ENCODE measurements at places on chromosomes 7 and 10.

DNA sequence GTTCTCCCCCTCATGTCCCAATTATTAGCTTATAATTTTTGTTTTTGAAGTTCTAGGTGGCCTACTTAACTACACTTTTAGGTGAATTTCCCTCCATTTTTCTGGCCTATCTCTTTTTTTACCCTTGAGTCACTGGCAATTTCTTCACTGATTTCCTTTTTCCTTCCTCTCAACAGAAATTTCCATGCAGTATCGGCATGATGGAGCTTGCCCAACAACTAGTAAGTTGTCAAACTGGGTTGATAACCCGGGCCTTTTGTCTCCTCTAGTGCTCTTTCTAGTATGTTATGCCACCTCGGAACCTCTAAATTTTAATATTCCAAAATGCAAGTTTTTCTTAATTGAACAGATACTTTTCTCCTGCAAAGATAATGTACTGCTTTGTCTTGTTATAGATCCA, 147.1 kb downstream of the MLLT10 start:
- no peaks in the 10 kb centered on the region for H3K27me3 ChIP-seq
- H3K36me3 ChIP-seq, result no peaks in the 10 kb centered on the region
- no peak overlapping the region for H3K27ac ChIP-seq

GRCh38 chr10:113825791-113826190, 28.1 kb downstream of the DCLRE1A start:
- no peak for DNase-seq
- H3K36me3 ChIP-seq, result no peaks in the 10 kb centered on the region
- no peak overlapping the region for H3K4me3 ChIP-seq
- no peaks in the 10 kb centered on the region for H3K4me1 ChIP-seq
- H3K27me3 ChIP-seq, result peaks cover 3% of the 10 kb centered on the region

DNA sequence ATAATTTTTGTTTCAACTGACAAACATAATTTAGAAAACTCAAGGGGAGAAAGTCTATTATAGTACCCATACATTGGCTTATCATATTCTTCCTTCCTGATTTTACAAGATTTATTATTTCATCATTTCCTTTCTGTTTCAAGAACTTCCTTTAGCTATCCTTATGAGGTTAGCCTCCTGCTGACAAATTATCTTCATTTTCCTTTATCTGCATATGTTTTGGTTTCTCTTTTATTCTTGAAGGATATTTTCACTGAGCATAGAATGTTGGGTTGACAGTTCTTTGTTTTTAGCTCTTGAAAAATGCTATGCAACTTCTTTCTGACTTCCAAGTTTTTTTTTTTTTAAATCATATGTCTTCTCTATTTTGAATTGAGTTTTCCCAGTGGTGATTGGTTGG, 21.3 kb upstream of the TCERG1L start:
- no peak overlapping the region for H3K4me3 ChIP-seq
- no peaks in the 10 kb centered on the region for H3K27me3 ChIP-seq
- H3K36me3 ChIP-seq, result no peaks in the 10 kb centered on the region
- no peaks in the 10 kb centered on the region for H3K4me1 ChIP-seq
- H3K27ac ChIP-seq, result no peak overlapping the region
- DNase-seq, result no peak

GRCh38 chr10:71860243-71861029, 9.4 kb upstream of the PSAP start:
- peak overlapping the region; percentile 98 for H3K27ac ChIP-seq
- no peaks in the 10 kb centered on the region for H3K27me3 ChIP-seq
- DNase-seq, result peak; percentile 100
- no peak overlapping the region for H3K4me3 ChIP-seq

GRCh38 chr10:58570307-58570723, 57.6 kb downstream of the BICC1 start:
- no peak overlapping the region for H3K27ac ChIP-seq
- no peak overlapping the region for H3K4me3 ChIP-seq
- no peak for DNase-seq

GRCh38 chr7:38068461-38068860, 109.6 kb upstream of the STARD3NL start:
- H3K27me3 ChIP-seq, result no peaks in the 10 kb centered on the region
- H3K36me3 ChIP-seq, result no peaks in the 10 kb centered on the region
- no peak for DNase-seq
- H3K4me1 ChIP-seq, result no peaks in the 10 kb centered on the region

DNA sequence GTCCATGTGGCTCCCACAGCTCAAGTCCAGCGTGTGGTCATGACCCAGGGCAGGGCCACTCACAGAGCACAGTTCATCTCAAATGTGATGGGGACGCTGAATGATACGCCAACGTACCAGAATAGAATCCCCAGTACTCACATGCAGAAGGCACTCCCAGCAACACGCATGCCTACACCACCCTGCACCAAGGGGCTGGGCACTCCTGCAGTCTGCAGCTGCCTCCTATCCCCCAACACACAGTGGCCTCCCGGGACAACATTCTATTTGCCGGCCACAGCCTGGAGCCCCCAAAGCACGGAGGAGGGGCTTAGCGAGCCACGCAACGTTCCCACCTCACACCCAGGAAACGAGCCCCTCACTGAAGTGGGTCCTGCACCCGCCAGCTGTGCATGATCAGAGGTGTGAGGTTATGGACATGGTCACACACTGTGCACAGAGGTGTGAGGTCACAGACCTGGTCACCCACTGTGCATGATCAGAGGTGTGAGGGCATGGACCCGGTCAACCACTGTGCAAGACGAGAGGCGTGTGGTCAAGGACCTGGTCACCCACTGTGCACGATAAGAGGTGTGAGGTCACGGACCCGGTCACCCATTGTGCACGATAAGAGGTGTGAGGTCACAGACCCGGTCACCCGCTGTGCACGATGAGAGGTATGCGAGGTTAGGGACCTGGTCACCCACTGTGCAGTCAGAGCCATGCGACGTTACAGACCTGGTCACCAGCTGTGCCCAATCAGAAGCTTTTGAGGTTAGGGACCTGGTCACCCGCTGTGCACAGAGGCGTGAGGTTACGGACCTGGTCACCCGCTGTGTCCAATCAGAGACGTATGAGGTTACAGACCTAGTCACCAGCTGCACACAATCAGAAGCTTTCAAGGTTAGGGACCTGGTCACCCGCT, 182.8 kb downstream of the DIP2C start:
- peaks cover 11% of the 10 kb centered on the region for H3K4me1 ChIP-seq
- DNase-seq, result no peak
- H3K36me3 ChIP-seq, result peaks cover 27% of the 10 kb centered on the region
- H3K27me3 ChIP-seq, result no peaks in the 10 kb centered on the region
- H3K27ac ChIP-seq, result no peak overlapping the region

GRCh38 chr7:39987641-39988347, 37.7 kb downstream of the CDK13 start:
- no peak overlapping the region for H3K4me3 ChIP-seq
- no peaks in the 10 kb centered on the region for H3K27me3 ChIP-seq
- peaks cover 5% of the 10 kb centered on the region for H3K4me1 ChIP-seq
- DNase-seq, result no peak

GRCh38 chr7:8197994-8198698, 63.8 kb downstream of the ICA1 start:
- no peaks in the 10 kb centered on the region for H3K27me3 ChIP-seq
- no peak overlapping the region for H3K27ac ChIP-seq
- no peak for DNase-seq

- peak; percentile 71 for DNase-seq
- H3K4me3 ChIP-seq, result no peak overlapping the region
- no peak overlapping the region for H3K27ac ChIP-seq
These were observed 126.7 kb upstream of the PRSS58 start for GRCh38 chr7:142384493-142384922.

- peaks cover 14% of the 10 kb centered on the region for H3K4me1 ChIP-seq
- H3K27ac ChIP-seq, result no peak overlapping the region
- peak; percentile 62 for DNase-seq
- no peaks in the 10 kb centered on the region for H3K36me3 ChIP-seq
- H3K27me3 ChIP-seq, result peaks cover 49% of the 10 kb centered on the region
These were observed 9.4 kb downstream of the NXPH1 start for GRCh38 chr7:8442814-8443304.

GRCh38 chr7:44077061-44077460, 5.3 kb downstream of the POLM start:
- no peak overlapping the region for H3K27ac ChIP-seq
- H3K27me3 ChIP-seq, result no peaks in the 10 kb centered on the region
- no peak overlapping the region for H3K4me3 ChIP-seq
- peaks cover 82% of the 10 kb centered on the region for H3K36me3 ChIP-seq
- DNase-seq, result no peak

- H3K27me3 ChIP-seq, result no peaks in the 10 kb centered on the region
- DNase-seq, result peak; percentile 21
- peaks cover 65% of the 10 kb centered on the region for H3K36me3 ChIP-seq
- H3K4me1 ChIP-seq, result no peaks in the 10 kb centered on the region
- H3K4me3 ChIP-seq, result no peak overlapping the region
- no peak overlapping the region for H3K27ac ChIP-seq
These were observed 18.7 kb downstream of the TACR2 start for GRCh38 chr10:69397972-69398371.

DNA sequence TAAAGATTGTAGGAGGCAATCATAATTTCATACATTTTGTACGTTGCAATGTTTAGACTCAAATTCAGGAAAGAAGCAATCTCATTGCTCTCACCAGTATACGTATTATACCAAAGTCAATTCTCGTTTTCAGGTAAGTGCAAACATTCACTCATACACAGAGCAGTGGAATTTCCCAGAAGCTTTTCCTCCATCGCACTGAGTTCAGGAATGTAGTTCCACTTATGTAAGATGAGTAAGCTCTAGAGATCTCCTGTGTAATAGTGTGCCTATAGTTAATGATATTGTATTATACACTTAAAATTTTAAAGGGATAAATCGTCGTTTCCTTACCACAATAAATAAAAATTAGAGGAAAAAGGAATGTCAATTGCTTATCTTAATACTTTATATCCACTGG, 470.8 kb upstream of the KCND2 start:
- H3K4me3 ChIP-seq, result no peak overlapping the region
- no peaks in the 10 kb centered on the region for H3K4me1 ChIP-seq
- no peaks in the 10 kb centered on the region for H3K27me3 ChIP-seq
- no peaks in the 10 kb centered on the region for H3K36me3 ChIP-seq
- DNase-seq, result peak; percentile 44

- no peaks in the 10 kb centered on the region for H3K4me1 ChIP-seq
- no peak for DNase-seq
- H3K4me3 ChIP-seq, result no peak overlapping the region
These were observed 41.6 kb downstream of the PROSER2 start for GRCh38 chr10:11864727-11865126.

DNA sequence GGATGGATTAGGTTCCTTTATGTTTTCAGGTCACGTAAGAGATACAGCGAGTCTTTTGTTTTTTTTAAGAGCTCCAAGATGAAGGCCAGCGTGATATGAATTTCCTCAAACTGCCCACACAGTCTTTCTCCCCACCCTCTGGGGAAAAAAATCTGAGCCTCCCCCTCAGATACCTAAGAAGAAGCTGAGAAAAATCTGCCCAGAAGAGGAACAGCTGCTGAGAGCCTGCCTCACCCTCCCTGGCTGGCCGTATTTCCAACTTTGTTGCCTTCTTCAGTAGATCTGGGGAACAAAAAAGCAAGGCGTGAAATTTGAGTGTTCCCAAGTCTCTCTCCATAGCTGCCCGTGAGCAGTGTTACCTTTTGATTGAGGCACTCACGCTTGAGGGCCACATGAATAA, 208.1 kb downstream of the KIAA1217 start:
- no peak overlapping the region for H3K27ac ChIP-seq
- H3K36me3 ChIP-seq, result no peaks in the 10 kb centered on the region
- DNase-seq, result no peak
- H3K4me3 ChIP-seq, result no peak overlapping the region
- peaks cover 3% of the 10 kb centered on the region for H3K27me3 ChIP-seq
- H3K4me1 ChIP-seq, result peaks cover 2% of the 10 kb centered on the region

GRCh38 chr7:7190142-7190541, 7.8 kb downstream of the C1GALT1 start:
- no peaks in the 10 kb centered on the region for H3K27me3 ChIP-seq
- no peaks in the 10 kb centered on the region for H3K4me1 ChIP-seq
- H3K36me3 ChIP-seq, result no peaks in the 10 kb centered on the region
- peak; percentile 78 for DNase-seq
- H3K4me3 ChIP-seq, result no peak overlapping the region

GRCh38 chr10:77563638-77564270, 73.9 kb downstream of the KCNMA1 start:
- DNase-seq, result no peak
- H3K4me1 ChIP-seq, result peaks cover 30% of the 10 kb centered on the region
- no peaks in the 10 kb centered on the region for H3K36me3 ChIP-seq
- H3K27me3 ChIP-seq, result no peaks in the 10 kb centered on the region
- H3K4me3 ChIP-seq, result no peak overlapping the region

DNA sequence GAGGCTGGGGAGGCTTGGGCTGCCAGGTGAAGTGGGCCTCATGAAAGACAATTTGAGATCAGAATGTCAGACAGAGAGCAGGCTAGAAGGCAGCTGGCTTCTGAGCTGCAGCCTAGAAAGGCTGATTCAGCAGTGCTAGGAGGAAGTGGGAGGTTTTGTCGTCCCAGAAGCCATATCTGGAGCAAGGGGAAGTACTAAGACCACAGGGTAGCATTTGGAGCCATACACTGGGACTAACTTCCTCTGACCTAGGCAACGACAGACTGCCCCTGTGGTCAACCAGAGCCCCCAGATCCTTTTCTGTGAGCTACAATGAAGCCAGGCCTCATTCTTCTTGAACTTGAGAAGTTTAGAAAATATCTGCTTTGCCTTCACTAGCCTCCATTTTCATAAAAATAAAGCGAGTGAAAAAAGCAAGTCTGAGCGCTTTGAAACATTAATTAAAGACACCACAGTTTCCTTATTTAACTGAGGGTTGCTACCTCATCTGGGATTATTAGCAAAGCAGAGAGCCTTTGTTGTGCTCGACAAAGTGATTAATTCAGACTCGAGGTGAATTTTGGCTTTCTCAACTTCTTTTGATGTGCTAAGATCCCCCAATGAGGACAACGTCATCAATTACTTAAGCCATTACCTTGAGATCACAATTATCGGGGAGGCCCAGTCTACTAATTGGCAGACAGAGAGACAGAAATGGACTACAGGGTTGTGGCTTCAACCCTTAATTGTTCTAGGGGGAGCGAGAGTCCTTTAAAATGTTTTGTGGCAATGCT, 26.6 kb downstream of the TBXAS1 start:
- H3K36me3 ChIP-seq, result no peaks in the 10 kb centered on the region
- no peak for DNase-seq
- H3K4me3 ChIP-seq, result no peak overlapping the region
- no peak overlapping the region for H3K27ac ChIP-seq
- no peaks in the 10 kb centered on the region for H3K27me3 ChIP-seq

DNA sequence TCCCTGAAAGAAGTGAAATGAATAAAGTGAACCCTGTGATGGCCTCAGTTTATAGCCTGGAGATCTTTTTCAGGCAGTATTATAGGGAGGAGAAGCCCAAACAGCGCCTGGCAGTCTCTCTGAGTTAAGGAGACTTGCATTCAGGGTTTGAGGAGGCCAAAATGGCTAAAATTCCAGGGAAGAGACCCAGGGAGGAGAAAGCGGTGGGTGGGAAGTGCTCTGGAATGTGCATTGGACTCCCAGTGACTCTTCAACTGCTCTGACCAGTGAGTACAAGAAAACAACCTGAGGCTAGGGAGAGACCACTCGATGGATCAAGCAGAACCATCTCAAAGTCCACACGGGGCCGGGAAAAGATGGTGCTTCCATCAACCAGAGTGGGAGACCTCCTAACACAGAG, 35.3 kb upstream of the EPHB6 start:
- no peak overlapping the region for H3K4me3 ChIP-seq
- H3K27ac ChIP-seq, result no peak overlapping the region
- H3K4me1 ChIP-seq, result no peaks in the 10 kb centered on the region
- no peaks in the 10 kb centered on the region for H3K36me3 ChIP-seq
- no peak for DNase-seq
